Right renal pelvis (tissue), 4 donors: ENCODE measurements at places on chromosomes 16 and 17. TPM values are rescaled to one million over a fixed set of nuclear protein-coding genes. Genes with fewer than 3 reads are reported as not detected.

DNA sequence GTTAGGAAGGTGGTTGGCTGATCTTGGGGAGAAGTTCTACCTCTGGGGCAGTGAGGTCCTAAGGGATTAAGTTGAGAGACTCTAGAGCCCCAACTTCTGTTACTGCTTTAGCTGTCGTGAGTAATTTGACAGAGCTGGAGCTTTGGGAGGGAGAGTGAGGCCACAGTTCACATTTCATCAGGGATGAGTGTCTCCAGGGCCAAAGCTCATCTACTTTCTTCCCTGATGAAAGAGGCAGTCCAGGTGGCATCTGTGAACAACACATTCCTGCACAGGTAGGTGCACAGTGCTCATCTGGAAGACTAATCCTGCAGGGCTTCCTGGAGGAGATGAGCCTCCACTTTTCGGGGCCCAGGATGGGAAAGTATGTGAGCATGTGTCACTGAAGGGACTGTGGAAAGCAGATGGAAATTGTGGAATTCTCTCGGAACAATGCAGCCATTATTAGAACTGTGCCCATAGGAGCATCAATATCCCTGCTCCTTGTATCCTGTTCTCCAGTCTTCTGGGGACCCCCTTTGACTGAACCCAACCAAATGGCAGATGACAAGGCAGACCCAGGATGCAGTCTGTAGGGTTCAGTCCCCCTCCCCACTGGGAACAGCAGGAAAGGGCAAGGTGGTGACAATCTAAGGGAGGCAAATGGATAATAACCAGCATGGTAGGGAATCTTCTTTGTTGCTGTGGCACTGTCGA is 9.0 kb downstream of the DYNLL2 start:
- no peak for DNase-seq

DNA sequence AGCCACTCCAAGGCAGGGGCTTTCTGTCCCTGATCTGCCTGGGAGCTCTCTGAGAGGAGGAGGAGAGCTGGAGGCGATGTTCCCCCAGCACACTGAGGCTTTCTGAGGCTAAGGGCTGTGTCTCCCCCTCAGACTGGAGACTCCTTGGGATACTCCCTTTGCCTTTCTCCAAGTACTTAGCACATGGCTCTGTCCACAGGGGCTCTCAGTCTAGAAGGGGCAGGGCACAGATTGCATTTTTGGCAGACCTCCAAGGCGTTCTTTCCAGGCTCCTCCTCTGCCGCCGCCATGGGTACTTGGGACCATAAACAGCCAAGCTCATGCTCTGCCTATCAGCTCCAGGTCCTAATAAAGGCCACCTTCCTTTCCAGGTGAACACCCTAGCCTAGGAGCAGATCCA is 1.8 kb upstream of the GIP start:
- no peak for DNase-seq

LMF1 gene
- polyA plus RNA-seq = 14.2 TPM

AGRP gene
- polyA plus RNA-seq = 0.25 TPM

DNA sequence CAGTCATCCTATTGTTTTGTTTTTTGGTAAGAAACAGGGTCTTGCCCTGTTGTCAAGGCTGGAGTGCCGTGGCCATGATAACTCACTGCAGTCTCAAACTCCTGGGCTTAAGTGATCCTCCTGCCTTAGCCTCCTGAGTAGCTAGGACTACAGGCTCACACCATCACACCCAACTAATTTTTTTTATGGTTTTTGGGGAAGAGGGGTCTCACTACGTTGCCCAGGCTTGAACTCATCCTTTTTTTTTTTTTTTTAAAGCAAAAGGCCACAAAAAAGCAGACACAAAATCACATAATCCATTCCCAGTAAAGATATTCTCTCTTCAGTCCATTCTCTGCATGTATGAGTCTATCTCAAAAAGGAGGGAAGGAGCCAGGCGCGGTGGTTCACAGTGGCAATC is 5.5 kb downstream of the SPAG9 start:
- no peak for DNase-seq

GRCh38 chr17:28460901-28461300 is 12.5 kb upstream of the SLC13A2 start:
- no peak for DNase-seq

DNA sequence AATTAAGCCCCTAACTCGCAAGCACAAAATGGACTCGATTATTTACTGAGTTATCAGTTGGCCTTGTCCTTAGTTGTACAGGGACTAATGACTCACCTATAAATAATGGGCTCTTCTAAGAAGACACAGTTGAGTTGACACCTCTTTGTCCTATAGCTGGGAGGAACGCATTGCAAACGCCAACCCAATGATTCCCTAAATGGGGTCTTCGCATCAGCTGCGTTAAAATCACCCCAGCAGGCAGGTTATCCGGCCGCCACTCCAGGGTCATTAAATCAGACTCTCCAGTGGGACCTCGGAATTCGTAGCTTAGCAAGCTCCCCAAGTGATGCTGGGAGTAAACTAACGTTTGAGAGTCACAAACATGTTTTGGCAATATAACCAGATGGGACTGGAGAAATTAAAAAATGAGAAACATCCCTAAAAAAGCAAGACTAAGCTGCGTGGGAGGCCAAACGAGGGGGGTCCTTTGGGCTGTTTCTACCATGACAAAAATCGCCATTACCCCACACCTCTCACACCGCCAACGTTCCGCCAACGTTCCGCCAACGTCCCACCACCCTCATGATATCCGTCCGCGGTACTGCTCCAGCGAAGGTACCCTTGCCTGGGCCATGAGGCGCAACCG is 932 bp upstream of the NFE2L1 start:
- DNase-seq = no peak

DNA sequence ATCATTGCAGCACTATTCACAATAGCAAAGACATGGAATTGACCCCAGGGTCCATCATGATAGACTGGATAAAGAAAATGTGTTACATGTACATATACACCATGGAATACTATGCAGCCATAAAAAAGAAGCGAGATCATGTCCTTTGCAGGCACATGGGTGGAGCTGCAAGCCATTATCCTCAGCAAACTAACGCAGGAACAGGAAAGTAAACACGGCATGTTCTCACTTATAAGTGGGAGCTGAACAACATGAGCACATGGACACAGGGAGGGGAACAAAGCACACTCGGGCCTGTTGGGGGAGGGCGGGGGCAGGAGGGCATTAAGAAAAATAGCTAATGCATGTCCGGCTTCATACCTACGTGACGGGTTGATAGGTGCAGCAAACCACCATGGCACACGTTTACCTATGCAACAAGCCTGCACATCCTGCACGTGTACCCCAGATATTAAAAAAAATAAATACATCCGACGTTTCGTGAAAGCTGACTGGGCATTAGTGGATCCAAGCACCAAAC is 28.9 kb downstream of the ZNF778 start:
- DNase-seq = no peak

MEOX1 gene
- 14.5 TPM for polyA plus RNA-seq

- DNase-seq = no peak
These were observed 391.4 kb upstream of the MAF start for GRCh38 chr16:79991969-79992368.

DNA sequence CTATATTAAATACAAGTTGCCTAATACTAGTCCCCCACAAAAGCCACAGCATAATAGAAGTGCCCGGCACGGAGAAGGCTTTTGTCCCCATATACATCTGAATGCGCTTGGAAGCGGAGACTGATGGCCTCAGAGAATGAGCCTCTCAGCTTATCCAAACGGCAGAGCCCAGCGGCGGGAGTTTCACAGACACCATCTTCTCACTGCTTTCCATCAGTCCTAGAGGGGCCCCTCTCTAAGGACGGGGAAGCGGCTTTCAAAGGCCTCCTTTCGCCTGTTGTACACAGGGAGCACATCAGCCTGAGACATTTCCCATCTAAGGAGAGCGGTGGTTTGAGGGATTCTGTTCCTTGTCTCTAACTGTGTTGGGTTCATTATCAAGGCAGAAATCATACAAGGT is 16.9 kb downstream of the NXN start:
- DNase-seq = no peak

GRCh38 chr16:77469634-77470033 is 34.8 kb upstream of the ADAMTS18 start:
- DNase-seq = no peak

SRP68 gene
- 111 TPM for polyA plus RNA-seq

- no peak for DNase-seq
These were observed 5.9 kb upstream of the RAB40C start for GRCh38 chr16:583815-584591.

DNA sequence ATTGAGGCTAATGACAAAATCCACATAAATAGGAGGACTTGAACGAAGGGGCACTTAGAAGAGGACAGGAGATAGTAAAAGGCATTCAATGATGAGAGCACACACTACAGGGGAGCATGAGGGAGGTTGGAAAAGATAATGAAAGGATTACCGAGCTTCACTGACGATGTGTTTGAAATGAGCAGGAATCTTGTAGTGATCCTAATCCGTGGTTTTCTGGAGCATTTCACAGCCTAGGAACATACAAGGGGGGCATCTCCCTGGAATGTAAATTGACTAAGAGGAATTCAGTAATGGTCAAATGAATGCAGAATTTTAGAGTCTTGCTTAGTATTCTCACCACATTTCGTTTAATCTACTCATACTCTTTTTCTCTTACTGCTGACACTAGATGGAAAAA is 5.2 kb downstream of the ATMIN start:
- no peak for DNase-seq

PRR11 gene
- 19.2 TPM for polyA plus RNA-seq

ABCC3 gene
- polyA plus RNA-seq = 9.8 TPM

- no peak for DNase-seq
These were observed 7.7 kb downstream of the EEF2K start for GRCh38 chr16:22213801-22214200.

DNA sequence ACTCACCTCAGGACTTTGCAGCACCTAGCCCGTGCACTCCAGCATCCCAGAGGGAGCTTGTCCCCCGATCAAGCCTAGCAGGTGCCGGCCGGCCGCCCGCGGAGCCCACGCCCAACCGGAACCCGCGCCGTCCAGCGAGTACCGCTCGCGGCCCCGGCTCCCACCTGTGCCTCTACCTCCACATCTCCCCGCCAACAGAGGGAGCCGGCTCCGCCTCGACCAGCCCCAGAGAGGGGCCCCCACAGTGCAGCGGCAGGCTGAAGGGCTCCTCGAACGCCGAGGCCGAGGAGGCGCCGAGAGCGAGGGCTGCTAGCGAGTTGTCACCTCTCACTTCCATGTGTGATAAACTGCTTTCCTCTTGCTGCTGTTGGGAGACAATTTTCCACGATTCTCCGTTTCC is 41.1 kb upstream of the DHRS7B start:
- no peak for DNase-seq

DNA sequence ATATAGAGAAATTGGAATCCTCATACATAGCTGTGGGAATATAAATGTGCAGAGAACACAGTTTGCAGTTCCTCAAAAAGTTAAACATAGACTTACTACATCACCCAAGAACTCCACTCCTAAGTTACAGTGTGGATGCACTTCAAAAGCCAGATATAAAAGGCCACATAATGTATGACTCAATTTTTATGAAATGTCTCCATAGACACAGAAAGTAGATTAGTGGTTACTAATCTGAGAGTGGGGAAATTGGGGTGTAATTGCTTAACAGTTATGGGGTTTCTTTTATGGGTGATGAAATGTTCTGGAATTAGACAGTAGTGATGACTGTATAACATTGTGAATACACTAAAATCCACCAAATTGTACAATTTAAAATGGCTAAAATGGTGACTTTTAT is 60.9 kb downstream of the CACNG1 start:
- DNase-seq = no peak

TP53TG3B gene
- not detected for polyA plus RNA-seq

GRCh38 chr16:89037261-89038152 is 56.1 kb upstream of the ACSF3 start:
- peak; percentile 51 for DNase-seq

- no peak for DNase-seq
These were observed 45.5 kb downstream of the CPPED1 start for GRCh38 chr16:12758031-12758669.

DNA sequence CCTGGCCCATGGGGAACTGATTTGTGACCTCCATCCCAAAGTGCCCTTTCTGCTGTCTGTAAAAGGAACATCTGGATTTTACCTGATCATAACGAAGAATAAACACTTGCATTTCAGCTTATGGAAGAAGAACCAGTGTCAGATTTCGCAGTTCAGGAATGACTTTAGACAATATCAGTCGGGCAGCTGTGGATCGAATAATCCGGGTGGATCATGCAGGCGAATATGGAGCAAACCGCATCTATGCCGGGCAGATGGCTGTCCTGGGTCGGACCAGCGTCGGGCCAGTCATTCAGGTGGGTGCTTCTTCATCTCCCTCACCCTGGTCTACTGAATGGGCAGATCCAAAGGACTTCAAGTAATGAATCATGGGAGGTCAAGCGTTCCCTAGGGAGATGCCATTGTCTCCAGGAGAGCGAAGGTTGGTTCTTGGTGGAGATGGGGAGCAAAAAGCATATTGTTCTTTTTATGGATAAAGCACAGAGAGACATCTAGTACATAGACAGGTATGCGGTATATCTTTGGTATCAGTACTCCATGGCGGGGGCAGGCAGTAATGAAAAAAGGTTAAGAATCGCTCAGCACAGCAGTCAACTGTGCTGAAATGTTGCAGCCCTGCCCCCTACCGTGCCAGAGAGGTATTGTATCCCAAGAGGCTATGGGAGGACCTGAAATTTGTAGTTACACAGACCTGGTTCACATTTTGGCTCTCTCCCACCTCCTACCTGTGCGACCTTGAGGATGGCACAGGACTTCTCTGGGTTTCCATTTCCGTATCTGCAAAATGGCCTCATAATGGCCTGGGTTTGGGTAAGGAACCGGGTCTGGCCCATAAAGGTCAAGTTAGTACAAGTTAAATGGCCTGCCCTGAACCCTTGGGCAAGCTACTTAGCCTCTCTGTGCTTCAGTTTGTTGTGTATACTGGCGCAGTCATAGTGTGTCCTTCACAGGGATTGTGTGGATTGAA is 4.7 kb downstream of the COQ7 start:
- no peak for DNase-seq

TMED6 gene
- 3.7 TPM for polyA plus RNA-seq

WDR81 gene
- polyA plus RNA-seq = 16.0 TPM

DNA sequence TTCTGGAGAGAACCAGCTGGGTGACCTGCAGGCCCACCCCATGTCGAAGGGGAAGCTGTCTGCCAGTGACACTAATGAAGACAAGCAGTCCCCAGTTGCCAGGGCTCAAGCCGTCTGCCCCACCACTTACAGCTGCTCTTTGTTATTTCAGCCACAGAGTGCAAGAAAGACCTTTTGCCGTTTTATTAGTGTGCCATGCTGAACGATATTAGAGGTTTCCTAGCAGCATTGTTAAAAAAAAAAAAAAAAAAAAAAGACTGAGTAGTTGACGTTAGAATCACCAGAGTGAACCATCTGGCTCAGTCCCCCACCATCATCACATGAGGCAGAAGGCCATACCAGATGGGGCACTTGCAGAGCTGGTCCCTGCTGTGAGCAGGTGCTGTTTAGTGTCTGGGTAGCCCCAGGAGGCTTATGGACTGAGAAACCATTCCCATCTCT is 26.5 kb upstream of the SLC39A11 start:
- DNase-seq = no peak

GRCh38 chr16:76532188-76532973 is 255.2 kb downstream of the CNTNAP4 start:
- DNase-seq = no peak

GRCh38 chr17:60436676-60437075 is 14.4 kb downstream of the CHCT1 start:
- DNase-seq = no peak

- DNase-seq = no peak
These were observed 180.5 kb downstream of the IRX3 start for GRCh38 chr16:54106057-54106456.

MAF gene
- 57.9 TPM for polyA plus RNA-seq
